Stimulated activated naive CD8-positive, alpha-beta T cell treated with anti-CD3 and anti-CD28 coated beads, Interleukin-15, amount 100 ng/mL, for 72 hours (primary cell): ENCODE measurements at places on chromosomes 1 and 21.

GRCh38 chr1:212752252-212752933, 39.2 kb downstream of the NSL1 start:
- DNase-seq: no peak

DNA sequence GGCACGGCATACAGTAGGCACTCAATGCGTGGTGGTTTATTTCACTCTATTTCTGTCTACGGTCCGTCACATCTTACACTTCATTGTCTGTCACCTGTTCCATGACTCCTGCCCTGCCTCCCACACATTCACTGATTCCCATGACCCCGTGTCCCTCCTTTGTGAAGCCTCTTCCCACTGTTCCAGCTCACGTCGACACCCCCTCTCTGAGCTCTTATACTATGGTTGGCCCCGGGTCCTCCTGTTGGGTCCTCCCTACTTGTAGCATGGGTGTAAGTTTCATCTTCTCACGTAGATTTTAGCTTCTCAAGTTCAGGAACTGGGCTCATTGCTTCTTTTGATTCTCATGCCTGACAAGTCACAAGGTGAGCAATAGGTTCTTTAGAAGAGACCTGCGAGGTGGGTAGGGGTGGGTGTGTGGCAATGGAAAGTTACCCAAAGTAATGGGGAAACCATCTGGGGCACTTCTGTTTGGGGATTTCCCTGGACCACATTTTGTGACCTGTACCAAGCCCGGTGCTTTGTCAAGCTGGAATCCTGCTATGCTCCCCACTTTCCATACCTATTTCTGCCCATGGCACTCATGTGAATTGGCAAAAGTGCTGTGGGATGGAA, 22.1 kb upstream of the IL10 start:
- DNase-seq: no peak

- no peak for DNase-seq
Observed at GRCh38 chr21:33198346-33199099, 31.2 kb upstream of the IFNAR2 start.

DNA sequence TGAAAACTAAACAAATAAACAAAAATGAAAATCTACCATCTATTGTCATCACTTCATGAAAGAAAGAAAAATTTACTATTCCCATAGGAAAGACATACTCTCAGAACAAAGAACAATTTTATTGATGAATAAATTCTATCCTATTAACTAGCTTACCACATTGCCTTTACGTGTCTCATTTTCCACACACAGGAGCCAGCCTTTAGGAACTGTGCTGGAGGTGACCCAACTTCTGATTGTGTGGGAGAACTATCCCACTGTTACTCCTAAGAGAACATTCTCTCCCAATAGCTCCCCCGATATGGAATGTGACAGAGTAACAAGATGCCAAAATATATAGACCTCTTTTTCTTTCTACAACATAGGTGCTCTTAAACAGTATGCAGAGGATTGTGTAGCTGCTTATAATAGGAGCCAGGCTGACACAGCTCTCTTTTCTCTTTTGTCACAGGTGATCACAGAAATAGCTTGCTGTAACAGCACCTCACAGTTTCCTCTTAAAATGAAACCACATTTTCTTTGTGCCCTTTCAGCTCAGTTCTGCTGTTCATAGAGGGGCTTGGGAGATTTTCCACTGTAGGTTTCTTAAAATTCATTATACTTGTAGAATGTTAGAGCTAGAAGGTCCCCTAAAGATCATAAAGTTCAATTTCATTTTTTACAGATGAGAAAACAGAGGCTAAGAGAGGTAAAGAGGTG, 35.5 kb downstream of the C21orf91 start:
- DNase-seq: no peak

GRCh38 chr1:16716691-16717335, 23.5 kb upstream of the RNU1-4 start:
- no peak for DNase-seq

DNA sequence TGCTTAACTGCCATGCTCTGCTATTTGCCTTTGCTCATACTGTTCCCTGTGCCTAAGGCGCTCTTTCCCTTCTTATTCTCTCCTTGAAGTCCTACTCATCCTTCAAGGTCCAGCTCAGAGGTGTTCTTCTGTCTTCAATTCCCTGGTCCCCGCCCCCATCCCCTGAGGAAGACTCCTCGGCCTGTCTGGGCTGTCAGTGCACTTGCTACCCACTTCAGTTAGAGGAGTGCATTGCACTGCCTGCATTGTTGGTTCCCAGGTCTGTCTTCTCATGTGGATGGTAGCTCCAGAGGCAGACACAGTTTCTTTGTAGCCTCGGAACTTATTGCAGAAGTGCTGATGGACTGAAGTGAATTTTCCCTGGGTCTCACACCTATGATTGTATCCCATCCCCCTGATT, 194.0 kb downstream of the C1orf94 start:
- no peak for DNase-seq

DNA sequence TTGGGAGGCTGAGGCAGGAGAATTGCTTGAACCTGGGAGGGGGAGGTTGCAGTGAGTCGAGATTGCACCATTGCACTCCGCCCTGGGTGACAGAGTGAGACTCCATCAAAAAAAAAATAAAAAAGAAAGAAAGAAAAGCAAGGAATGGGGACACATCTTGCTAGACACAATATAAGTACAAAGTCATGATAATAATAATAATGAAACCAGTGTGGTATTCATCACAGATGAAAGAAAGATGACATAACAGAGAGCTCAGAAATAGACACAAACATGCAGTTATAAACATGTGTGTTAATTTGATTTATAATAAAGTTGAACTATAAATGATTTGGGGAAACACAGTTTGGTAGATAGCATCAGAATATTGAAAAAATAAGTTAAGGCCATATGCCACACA, 264.1 kb downstream of the SRGAP2C start:
- DNase-seq: no peak

GRCh38 chr1:153535242-153536011, at the start of gene S100A6:
Gene S100A6, minus strand, starts transcription at chr1:153535991. Its CDS starts 652 bp downstream, at chr1:153535339.
- DNase-seq: peak; percentile 22

DNA sequence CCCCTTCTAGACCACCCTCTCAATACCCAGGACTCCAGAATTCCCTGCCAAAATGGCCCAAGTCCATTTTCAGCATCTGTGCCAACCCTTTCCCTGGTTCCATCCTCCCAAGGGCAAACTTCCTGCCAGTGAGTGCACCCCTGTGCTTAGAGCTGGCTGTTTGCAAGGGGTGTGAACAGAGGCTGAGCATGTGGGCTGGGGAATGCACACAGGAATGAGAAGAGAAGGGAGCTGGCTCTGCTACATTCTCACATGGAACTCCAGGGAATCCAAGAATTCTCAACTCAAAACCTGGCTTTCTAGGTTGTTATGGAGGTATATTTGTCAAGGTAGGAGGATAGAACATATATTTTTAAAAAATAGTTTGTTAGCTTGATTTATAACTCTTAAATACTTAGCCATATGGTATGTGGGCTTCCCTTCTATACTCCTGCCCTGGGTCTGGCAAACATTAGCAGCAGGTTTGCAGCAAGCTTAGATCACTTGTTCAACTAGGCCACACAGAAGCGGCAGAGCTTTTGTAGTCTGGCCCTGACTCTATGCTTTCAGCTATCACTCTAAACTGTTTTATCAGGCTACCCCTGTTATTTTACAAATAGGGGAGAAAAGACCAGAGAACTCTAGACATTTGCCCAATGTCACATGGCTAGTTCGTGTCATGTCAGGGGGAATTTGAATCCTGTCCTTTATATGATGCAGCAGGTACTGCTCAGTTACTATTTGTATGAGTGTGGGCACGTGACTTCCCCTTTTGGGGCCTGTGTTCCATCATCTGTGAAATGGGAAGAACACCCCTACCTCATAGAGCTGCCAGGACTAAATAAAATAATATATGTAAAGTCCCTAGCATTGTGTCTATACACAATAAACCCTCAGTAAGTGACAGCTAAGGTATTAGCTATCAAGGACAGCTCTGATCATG, 8.1 kb upstream of the STMN1 start:
- no peak for DNase-seq

GRCh38 chr1:222288053-222288452, 259.9 kb downstream of the HHIPL2 start:
- DNase-seq: no peak

DNA sequence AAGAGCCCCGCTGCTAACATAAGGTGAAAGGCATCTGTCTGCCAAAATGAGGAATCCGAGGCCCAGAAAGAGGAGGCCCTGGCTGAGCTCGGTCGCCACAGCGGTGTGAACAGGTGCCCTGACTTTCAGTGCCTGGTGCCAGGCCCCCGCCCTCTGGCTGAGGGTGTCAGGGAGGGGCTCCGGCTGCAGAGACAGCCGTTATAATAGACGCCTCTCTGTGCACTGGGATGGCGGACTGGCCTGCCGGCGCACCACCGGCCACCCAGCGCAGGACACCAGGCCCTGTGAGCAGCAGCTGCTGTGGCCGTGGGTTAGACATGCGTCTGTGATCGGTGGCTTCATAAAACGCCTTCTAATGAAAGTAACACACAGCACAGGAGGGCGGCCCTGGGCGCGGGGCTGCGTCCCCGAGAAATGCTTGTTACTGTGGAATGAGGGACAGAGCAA, 51.4 kb upstream of the ACTRT2 start:
- no peak for DNase-seq

- no peak for DNase-seq
Observed at GRCh38 chr21:43696214-43696613, 22.7 kb upstream of the PDXK start.

DNA sequence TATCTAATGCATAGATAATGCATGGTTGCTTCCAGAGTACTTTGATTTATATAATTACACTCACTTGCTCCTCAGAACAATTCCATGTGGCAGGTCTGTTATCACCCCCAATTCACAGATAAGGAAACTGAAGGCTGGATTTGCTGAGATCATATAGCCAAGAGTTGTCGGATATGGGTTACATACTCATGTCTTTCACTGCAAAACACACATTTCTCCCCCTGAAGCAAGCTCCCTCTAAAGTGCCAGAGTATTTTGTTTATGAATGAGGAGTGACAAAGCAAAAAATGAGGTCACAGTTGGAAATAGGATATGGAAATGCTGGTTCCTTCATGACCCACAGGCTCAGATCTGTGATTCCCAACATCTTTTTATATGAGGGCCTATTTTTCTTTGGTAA, 134.2 kb downstream of the ROR1 start:
- no peak for DNase-seq

DNA sequence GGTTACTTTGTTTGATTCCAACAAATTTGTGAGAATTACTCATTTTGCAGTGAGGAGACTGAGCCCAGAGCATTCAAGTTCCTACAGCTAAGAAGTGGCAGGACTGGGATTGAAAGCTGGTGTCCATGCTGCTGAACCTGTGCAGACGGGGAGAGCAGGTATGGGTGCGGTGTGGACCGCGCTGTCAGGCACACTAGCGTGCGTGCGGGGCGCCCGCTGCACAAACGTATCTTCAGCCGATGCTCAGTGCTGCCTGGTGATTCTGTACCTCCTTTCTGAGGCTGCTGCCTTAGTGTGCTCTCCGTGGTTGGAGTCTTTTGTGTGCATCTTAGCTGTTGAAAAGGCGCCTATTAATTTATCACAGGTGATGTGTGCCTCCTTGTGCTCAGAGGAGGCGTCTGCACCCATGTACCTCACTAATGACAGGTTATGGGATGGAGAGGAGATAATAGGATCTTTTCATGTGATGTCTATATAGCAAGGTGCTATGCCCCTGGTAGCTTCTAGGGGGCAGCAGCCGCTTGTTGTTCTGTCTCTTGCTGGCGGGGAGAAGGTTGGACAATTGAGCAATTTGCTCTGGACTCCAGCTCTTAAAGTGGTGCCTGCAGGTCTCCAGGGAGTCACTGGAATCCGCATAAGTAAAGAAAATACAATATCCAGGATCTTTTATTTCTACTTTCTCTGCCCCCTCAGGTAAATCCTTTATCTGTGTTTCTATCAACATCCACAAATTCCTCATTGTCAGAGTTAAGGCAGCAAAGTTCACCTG, 32.5 kb downstream of the PEX14 start:
- peak; percentile 50 for DNase-seq

DNA sequence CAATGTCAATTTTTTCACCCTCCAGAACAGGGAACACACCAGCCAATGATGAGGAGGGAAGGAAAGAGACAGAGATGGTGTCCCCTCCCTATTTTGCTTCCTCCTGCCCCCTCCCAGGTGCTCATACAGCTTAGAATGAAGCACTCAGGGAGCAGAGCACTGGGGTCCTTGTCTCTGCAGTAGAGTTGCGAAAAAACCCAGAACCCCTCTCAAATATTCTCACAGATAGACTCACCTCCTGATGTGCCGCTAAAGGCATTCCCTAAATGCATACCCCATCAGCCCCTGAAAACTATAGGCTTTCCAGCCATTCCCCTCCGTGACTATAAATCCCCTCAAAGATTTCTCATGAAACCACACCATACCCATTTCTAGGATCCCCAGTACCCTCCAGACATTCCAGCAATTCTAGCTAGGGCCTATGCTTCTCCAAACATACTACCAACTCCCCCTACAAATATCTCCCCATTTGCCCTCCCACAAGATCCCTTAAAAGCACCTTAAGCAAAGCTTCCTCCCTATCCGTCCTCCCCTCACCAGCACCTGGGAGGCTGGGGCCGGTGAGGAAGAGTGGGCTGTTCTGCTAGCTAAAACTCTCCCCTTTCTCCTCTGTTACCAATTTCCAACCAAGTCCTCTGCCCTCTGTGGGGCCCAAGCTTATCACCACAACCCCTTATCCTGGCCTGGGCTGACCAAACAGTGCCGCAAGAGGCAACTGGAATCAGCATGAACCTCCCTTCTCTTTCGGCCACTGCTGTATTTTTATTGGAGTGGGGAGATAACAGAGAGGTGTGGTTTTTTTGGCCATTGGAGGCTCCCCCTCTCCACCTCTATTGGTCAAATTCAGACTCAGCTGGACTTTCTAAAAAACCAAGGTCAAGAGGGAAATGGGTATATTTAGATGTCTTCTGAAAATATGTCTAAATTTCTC, 54.7 kb downstream of the RHBG start:
- DNase-seq: no peak

DNA sequence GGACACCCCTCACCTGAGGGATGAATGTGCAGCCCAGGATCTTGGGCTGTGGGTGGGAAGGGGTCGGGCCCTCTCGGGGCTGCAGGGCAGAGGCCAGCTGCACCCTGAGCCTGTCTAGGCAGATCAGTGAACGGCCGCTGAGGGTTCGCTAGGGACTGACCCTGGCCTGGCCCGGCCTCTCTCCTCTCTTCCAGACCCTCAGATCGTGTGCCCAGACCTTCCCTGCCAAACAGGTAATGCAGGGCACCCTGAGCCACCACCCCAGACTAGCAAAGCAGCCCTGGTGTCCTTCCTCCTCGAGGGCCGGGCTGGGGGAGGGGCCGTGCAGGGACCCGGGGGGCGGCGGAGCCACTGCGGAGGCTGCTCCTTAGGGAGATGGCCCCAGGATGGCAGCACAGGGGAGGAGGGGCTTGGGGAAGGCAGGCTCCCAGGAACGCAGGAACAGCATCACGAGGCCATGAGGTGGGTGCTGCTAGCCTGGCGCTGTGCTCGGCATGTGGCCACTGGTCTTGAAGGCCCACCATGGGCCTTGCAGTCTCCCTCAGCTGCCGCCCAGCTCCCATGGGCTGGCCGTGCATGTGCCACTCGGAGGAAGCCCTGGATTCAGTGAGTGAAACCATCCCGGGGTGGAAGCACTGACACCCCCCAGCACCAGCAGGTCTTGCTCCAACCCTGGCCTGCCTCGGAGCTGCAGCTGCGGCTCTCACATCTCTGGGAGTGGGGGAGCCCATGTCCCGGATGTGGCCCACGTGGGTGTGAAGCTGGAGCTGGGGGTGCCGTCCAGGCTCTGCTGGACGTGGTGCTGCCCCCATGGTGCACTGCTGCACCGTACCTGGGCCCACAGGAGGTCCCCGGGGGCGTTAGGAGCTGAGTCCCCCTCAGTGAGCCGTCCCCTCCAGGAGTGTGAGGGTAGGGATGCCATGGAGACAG, 28.7 kb downstream of the COL6A2 start:
- peak; percentile 7 for DNase-seq
